T-cell (primary cell): ENCODE measurements at places on chromosomes 11 and 22.

DNA sequence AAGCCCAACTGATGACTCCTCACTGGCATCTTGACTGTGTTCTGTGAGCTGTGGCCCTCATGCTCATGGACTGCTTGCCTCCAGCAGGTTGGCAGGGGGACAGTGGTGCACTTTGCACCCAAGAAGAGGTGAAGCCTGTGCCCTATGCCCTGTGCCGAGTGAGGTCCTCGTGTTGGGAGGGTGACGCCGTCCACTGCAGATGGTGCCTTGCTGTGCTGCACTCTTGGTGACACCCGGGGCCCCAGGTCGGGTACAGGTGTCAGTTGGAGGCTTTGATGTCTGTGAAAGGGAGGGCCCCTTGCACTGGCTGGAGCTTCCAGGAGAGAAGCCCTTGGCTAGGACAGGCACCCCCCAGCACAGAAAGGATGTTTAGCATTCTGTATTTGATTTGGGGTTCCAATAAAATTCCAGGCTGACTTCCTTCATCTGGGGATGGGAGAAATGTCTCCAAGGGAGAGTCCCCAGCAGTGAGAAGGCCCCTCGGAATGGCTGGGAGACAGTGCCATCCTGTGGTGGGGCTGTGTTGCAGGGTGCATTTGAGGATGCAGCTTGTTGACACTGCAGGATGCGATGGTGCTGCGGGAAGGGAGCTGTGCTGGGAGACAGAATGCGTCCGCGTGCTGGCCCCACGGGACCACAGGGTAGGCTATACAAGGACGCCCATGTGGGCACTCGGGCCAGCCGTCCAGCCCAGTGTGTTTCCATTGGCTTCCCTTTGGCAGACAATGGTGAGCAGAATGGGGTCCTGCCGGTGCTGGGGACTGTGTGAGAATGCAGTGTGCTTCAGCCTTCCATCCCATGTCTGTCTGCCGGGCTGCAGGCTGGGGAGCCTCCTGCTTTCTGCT lies 2.5 kb upstream of the ZDHHC8 start:
- DNase-seq = peak; percentile 38

GRCh38 chr11:122097419-122098001 lies 18.5 kb downstream of the BLID start:
- DNase-seq = no peak

GRCh38 chr11:1158681-1159487 lies 1.1 kb downstream of the MUC5AC start:
- DNase-seq = no peak

DNA sequence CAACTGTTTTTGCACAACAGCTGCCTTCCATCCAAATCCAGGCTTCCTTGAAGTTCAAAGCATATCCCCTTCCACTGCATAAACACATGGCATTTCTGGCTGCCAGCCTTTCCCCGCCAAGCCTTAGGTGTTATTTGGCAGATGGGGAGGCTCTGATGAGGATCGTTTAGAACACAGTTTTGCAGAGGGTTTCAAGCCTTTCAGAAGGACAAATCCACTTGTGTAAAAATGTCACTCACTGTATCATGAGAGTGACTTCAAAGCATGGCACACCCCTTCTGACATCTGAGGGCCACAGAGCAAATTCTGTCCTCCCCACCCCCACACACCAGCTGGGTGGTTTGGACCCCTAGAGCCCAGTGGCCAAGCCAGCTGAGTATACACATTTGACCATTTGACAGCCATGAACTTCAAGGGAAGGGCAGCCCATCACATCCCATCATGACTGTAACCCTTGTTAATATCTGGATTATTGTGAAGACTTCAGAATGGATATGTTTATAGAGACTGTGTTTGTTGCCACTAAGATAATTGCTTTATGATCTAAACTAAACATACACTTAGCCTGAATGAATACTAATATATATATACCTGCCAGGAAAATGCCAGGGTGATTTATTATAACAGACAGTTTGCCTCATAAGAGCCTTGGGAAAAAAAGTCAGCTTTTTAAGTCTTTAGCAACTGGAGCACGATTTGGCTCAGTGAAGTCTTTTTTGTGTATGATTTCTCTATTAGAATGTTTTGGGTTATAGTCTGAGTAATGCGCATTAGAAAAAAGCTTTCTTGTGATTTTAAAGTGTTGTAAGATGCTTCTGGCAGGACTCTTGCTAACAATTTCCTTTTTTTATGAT lies 31.9 kb downstream of the FBLN1 start:
- DNase-seq = no peak

- DNase-seq = no peak
These were observed 20.9 kb upstream of the JHY start for GRCh38 chr11:122861631-122862030.

DNA sequence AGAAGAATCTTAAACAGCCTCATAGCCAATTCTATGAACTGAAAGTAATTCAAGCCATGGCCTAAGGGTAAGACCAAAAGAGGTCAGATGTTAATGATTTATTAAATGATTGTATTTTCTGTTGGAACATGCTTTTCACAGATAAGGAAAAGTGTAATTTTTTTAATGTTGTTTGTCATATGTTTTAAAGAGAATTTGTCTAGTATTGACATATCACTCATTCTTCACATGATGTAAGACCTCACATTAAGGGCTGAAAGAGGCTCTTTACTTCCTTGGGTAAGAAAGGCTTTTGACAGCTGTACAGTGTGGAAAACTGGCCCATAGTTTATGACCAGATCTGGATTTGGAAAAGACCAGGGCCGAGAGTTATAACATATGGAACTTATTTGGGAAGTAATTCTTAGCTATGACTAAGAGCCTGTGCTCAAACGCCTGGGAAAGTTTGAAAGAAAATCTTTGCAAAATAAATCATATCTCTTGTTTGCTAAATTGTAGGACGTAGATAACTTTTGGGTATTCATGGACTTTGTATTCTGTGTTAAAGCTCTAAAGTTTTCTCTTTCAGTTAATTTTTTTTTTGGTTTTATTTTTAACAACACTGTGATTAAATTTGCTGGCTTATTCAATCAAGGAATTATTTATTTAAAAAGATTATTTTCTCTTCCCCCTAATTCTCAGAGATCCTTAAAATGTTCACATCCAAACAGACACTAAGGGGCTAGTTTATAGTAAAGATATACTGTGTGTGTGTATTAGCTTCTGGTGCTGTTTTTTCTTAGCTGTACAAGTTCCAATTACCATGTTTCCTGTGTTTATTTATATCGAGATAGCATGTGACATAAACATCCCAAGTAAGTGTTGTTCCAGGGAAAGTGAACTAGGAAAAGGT lies 162.2 kb downstream of the ARHGAP42 start:
- DNase-seq = no peak

DNA sequence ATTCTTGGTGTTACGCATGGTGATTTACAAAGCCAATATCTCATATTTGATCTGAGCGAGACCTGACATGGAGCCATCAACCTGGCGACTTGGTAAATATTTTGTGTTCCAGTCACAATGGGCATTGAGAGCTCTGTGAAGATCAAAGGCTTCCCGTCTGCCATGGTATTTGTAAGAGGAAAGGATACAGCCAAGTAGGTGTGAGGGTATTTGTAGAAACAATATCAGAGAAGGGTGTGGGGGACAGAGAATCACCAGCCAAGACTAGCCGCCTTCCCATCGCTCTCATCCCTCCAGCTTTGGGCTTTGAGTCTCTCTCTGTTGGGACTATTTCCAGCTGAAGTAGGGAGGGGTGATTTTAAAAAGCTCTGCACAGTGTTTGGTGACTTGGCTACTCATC lies 173.4 kb upstream of the BDNF start:
- DNase-seq = no peak

GRCh38 chr22:21602579-21602978 lies 27.2 kb downstream of the YDJC start:
- DNase-seq = no peak

DNA sequence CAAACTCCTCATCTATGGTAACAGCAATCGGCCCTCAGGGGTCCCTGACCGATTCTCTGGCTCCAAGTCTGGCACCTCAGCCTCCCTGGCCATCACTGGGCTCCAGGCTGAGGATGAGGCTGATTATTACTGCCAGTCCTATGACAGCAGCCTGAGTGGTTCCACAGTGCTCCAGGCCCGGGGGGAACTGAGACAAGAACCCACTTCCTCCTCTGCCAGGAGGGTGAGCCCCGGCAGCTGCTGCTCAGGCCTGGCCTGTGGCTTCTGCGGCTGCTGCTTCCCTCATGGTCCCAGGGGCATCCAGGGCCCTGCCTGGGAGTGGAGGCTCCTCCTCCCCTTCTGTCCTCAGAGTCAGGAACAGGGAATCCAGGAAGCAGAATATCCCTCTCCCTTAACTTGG lies 98.4 kb downstream of the ZNF280B start:
- no peak for DNase-seq

- no peak for DNase-seq
These were observed 63.5 kb downstream of the CRYBB2 start for GRCh38 chr22:25282671-25283561.

- no peak for DNase-seq
These were observed 14.6 kb downstream of the IL10RA start for GRCh38 chr11:118000850-118001228.

DNA sequence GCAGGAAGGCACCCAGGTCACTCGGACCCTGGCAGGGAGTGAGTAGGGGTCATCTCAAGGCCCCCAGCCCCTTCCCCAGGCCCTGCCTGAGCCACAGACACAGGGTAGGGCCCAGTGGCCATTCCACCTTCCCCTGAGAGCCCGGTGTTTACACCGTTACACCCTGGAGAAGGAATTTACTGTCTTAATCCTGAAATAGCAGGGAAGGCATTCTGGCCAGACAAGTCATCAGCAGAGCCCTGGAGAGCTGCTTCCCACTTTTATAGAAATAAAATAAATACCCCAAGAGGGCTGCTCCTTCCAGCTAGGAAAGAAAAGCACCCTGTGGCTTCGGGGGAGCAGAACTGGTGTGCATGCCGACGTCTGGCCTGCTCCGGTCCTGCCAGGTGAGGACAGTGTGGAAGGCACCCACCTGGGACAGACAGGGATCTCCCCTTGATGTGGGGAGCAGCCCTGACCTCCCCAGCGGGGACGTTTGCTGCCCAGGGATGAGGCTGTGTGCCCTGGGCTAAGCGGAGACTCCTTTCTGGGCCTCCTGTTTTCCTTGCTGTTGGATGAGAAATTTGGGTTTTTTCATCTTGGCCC lies 180.0 kb downstream of the MN1 start:
- DNase-seq = no peak

GRCh38 chr11:130400781-130401483 lies 27.5 kb downstream of the ADAMTS8 start:
- no peak for DNase-seq

- DNase-seq = peak; percentile 14
These were observed 1.7 kb downstream of the SBF1 start for GRCh38 chr22:50473088-50473487.

- no peak for DNase-seq
These were observed 6.8 kb downstream of the MALAT1 start for GRCh38 chr11:65505466-65506289.

- DNase-seq = no peak
These were observed 36.6 kb downstream of the SMIM38 start for GRCh38 chr11:69192301-69192721.

GRCh38 chr11:61839742-61840141 lies 11.6 kb downstream of the FADS2 start:
- DNase-seq = no peak

- DNase-seq = no peak
These were observed 13.8 kb downstream of the LTO1 start for GRCh38 chr11:69661413-69661715.

- no peak for DNase-seq
These were observed 160.4 kb downstream of the ATG16L2 start for GRCh38 chr11:72974487-72975205.

DNA sequence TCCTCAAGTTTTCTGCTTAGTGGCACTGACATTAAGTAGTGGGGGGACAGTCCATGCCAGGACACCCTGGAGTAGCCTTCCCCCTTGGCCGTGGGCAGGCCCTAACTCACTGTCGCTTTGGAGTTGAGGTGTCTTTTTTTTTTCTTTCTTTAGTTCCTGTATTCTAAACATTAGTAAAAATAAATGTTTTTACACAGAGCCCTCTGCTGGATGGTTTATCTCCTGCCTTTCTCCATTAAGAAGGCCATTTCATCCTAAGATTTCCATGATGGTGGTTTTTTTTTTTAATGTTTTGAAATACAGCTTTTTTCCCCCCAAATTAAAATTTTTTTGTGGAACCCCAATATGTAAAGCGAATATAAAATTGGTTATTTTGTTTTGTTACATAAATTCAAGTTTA lies 1.8 kb upstream of the TIGD3 start:
- DNase-seq = no peak

DNA sequence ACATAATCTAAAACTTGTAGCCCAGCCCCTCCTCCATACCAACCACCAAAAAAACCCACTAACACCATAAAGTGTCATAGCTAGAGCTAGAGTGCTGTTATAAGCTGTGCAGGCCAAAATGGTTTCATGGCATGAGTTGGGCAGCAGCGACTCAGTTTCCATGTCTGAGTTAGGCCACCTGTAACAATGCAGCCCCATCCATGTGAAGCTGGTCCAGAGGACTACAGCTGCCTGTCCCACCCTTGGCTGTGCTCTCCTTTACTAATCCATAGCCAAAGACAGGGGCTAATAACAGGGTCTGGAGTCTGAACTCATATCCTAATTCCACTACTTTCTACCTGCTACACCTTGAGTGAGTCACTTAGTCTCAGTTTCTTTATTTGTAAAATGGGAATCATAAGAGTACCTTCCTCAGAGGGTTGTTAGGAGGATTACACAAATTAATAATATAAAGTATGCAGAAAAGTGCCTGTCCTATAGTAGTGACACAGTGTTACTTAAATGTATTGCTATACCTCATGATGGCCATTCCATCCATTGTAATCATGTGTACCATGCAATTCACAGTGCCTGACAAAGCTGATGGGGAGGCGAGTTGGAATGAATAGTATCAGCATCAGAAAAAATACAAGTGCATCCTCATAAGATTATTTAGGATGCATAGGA lies 20.6 kb downstream of the KCNQ1OT1 start:
- DNase-seq = no peak

GRCh38 chr11:57248780-57249383 lies 11.8 kb upstream of the APLNR start:
- no peak for DNase-seq

DNA sequence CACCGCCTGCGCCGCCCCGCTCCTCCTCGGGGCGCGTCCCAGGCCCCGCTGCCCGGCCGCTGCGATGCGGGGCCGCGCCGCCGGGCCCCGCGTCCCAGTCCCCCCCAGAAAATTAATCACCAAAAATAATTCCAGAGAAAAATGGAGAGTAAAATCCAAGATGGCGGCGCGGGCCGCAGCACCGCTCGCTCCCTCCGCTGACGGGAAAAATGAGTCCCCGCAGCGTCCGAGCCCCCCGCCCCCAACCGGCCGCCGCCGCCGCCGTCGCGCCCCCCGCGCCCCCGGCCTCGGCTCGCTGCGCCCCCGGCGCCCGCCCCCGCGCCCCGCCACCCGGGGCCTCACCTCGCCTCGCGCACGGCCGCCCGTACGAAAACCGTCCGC lies at the start of gene KMT5B:
TSS of gene KMT5B (minus strand) at position 162 of the 381 bp plus-strand sequence. CDS start 23,220 bp downstream, outside the sequence.
- peak; percentile 51 for DNase-seq

- no peak for DNase-seq
These were observed 58.2 kb downstream of the ACER3 start for GRCh38 chr11:76918941-76919386.
